Aorta (tissue), 5 donors: ENCODE measurements at places on chromosomes 3 and 15.

- DNase-seq = no peak
Measured at GRCh38 chr3:111979434-111980038, 710 bp downstream of the ABHD10 start.

DNA sequence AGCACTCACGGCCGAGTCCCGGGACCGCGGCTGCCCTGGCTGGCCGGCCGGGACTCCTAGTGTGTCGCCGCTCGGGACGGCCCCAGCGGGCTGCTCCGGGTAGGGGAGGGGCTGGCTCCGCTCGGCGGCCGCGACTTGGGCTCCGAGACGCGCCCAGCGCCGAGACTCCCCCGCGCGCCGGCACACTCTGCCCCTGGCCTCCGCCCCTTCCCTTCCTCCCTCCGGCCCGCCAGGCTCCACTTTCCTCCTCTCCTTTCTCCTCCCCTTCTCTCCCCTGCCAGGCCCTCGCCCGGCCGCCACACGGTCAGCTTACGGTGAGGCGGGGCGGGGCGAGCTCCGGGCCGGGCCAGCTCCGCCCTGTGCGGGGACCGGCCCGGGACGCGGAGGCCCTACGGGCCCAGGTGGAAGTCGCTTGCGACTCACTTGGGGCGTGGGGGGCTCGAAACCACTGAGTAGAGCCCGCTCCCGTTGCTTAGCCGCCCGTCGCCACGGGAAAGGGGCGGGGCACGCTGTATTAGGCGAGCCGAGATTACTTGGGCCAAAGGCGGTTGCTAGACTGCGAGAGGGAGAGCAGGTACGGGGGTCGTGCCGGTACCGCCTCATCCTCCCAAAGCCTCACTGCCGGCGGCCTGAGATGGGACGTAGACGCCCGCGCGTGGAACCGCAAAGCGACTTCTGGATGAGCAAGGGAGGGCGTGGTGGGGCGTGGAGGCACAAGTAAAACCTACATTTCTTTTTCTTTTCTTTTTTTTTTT is at the start of gene ITGB5:
ITGB5 (minus strand) TSS at position 189 of the 755 bp plus-strand sequence. CDS start 365 bp downstream, outside the sequence.
- DNase-seq = peak; percentile 95

DNA sequence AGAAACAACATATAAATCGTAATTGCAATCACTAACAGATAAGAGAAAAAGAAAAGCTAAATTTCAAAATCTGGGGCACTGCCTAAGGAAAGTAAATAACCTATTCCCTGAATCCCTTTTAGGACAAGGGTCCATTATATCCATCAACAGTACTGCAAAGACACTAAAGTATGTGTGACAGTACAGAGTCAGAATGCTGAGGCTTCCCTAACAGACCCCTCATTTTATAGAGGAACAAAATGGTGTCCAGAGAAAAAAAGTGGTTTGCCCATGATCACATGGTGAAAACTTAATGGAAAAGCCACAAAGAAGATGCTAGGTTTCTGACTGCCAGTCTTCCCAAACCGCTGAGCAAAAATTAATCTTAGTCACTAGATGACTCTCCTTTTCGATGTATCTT is 93.8 kb downstream of the DHX30 start:
- no peak for DNase-seq

- DNase-seq = no peak
Measured at GRCh38 chr15:58495891-58496408, 64.2 kb downstream of the LIPC start.

- no peak for DNase-seq
Measured at GRCh38 chr3:120095979-120096426, 1.8 kb upstream of the GSK3B start.

GRCh38 chr3:11853450-11853849 is 6.8 kb upstream of the TAMM41 start:
- DNase-seq = no peak

- DNase-seq = no peak
Measured at GRCh38 chr3:102258666-102259227, 176.1 kb upstream of the ZPLD1 start.

GRCh38 chr3:4987538-4988296 is 8.5 kb downstream of the BHLHE40 start:
- no peak for DNase-seq

DNA sequence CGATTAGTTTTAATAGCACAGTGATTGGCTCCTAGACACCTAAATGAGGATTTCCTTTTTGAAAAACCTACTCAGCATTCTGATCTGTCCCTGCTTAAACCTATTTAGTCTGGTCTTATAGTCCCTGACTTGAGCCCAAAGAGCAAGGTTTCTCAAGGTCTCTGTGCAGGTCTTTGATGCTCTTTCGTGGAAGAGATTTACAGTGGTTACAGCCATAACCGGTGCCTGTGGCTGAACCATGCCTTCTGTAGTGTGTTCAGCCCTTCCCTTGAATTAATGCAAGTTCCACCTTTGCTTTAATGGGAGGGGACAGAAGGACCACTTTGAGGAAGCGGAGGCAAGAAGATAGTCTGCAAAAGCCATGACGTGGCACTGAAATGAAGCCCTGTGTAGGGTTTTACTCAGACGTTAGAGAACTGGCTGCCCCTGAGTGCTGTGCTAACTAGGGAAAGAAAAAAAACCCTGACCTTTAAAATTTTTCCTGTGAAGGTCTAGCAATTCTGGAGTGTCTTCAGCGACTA is 43.0 kb downstream of the ZBTB38 start:
- no peak for DNase-seq

DNA sequence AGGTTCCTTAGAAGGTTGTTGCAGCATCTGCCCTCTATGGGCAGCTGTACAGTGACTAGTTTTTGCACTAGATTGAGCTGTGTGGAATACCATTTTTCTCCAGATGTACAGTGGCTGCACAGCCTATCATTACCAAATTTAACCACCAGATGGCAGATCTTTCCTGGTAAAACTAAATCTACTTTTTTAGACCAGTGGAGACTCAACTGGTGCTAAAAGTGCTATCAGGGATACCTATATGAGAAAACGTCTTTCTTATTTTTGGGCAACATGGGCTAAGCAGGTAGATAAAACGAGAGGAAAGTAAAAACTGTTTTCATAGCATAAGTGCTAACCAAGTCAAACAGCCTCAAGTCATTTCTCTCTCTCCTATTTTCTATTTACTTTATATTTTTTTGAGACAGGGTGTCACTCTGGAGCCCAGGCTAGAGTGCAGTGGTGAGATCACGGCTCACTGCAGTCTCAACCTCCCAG is 21.2 kb downstream of the IGSF10 start:
- DNase-seq = no peak

DNA sequence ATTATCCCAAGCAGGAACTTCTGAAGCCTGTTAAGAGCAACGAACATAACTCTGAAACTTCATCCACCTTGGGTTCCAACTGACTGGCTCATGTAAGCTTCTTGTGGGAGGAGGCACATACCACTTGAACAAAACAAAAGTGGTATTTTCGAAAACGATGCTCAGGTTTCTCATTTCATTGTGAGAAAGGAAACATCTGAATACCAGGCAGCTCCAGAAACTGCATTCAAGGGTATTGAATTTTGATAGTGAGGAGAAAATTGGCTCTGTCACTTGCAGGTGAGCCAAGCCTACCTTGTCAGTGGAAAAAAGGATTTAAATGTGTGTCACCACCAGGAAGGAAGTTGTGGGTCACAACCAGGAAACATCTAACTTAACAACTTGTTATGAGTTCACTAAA is 218.1 kb upstream of the SATB1 start:
- no peak for DNase-seq

DNA sequence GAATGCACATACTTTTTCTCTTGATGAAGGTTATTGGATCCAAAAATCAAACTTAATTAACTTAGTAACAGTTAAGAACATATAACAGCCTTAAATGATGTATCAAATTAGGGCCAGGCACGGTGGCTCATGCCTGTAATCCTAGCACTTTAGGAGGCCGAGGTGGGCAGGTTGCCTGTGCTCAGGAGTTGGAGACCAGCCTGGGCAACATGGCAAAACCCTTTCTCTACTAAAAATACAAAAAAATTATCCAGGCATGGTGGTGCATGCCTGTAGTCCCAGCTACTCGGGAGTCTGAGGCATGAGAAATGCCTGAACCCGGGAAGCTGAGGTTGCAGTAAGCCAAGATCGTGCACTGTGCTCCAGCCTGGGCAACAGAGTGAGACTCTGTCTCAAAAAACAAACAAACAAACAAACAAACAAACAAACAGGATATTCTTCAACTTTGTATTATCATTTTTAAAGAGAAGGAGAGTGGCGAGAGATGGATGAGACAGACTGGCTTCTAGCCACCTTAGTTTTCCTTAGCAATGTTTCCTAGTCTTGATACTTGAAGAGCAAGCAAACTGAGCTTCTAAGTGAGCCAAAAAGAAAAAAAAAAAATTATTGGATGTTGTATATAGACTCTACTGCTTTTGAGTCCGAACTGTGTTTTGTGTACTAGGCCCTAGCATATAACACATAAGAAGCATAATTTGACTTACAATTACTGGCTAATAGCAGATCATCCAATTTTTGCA is 13.8 kb downstream of the SPRED1 start:
- no peak for DNase-seq

DNA sequence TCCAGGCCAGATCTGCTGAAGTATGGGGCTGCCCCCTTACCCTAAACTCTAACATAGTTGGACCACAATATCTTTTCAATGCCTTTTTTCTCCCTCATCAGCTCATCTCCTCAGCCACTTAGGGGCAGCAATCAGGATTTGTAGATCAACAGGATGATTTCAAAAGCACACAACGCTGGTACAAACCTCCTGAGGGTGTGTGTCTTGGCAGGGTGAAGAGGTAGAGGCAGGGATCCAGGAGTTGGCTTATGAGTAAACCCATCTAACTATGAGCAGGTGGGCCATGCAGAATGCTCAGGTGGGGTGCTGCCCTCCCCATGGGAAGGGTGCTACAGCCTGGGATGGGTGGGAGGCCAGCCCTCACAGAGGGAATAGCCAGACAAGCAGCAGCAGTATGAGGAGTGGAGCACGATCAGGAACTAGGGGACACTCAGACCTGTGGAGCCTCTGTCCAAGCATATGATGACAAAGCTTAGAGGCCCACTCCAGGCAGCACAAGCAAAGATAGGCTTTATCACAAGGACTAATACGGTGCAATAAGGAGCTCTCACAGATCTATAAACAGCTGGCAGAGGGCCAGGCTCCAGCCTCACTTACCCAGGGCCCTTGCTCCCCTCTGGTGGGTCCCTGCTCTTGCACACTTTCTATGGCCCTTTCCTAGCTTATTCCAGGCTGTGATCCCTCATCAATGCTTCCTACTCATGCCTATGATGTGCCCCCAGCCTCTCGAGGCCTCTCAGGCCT is 32.2 kb downstream of the IL20RB start:
- no peak for DNase-seq

DNA sequence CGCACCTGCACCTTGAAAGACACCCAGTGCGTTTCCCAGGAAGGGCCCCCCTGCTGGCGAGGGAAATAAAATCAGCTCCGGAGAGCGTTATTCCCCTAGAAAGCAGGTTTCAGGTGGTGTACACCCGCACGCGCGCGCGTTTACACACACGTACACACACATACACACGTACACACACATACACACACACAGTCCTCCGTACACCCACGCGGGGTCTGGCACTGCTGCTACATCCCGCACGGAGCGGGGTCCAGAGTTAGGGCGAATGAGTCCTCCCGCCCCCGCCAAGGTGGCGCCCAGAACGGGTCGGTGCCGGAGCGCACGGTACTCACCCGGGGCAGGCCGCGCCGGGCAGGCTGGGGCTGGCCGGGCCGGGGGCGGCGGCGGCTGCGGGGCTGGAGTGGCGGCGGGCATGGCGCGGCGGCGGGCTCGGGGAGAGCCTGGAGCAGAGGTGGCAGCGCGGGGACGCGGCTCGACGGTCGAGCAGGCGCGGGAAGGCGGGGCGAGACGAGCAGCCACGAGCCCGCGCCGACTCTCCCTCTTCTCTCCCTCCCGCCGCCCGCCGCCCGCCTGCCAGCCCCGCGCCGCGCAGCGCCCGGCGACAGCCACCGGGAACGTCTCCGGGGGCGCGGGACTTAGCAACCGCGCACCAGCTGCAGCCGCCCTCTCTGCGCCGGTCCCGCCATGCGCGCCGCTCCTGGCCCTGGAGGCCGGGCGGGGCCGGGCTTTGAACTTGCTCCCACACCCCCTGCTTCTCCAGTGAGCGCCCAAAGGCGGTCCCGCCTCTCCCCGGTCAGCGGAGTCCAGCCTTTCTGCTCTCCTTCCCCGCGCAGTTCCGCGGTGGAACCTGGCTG is at the start of gene DCLK3:
DCLK3 (minus strand) TSS at position 704 of the 854 bp plus-strand sequence; CDS start at position 414, 290 bp downstream.
- peak; percentile 49 for DNase-seq

GRCh38 chr15:31069360-31070000 is 32.0 kb downstream of the TRPM1 start:
- DNase-seq = no peak

- DNase-seq = no peak
Measured at GRCh38 chr3:103127737-103128136, 692.9 kb downstream of the ZPLD1 start.

GRCh38 chr15:90729261-90729660 is 12.1 kb downstream of the BLM start:
- DNase-seq = no peak

DNA sequence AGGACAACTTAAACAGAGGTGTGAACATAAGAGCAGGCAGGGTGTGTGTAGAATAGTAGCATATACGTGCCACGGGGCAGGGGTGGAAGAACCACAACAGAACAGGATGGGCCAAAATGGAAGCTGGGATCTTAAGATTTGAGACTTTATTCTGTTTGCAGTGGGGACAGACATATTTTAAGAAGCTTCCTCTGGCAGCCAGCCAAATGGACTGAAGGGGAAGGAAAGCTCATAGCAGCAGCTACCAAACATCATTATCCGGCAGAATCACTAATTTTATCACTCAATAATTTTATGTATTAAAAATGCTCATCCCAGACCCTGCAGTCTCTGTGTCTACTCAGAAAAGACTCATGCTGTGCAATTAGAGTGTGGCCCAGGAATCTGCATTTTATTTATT is 130.9 kb upstream of the CTDSPL start:
- DNase-seq = peak; percentile 68

GRCh38 chr15:59251001-59251845 is 44.6 kb downstream of the LDHAL6B start:
- DNase-seq = no peak

GRCh38 chr3:123026565-123027291 is 835 bp downstream of the SEMA5B start:
- DNase-seq = peak; percentile 85

DNA sequence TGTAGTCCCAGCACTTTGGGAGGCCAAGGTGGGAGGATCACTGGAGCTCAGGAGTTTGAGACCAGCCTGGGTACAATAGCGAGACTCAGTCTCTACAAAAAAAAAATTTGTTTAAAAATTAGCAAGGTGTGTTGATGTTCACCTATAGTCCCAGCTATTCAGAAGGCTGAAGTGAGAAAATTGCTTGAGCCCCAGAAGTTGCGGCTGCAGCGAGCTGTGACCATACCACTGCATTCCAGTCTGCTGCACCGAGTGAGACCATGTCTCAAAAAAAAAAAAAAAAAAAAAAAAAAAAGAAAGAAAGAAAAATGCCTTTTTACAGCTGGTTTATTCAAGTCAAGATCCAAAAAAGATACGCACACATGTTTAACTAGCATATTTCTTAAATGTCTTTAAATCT is 17.0 kb upstream of the MUC20 start:
- DNase-seq = peak; percentile 21

GRCh38 chr15:75738014-75738646 is 25.5 kb upstream of the CSPG4 start:
- DNase-seq = peak; percentile 82

- DNase-seq = no peak
Measured at GRCh38 chr15:95363646-95364045, 966.9 kb upstream of the NR2F2 start.
